NCI-H2029 treated with DMSO at 0.1 percent for 48 hours (cell line): ENCODE measurements at places on chromosomes 2 and 18.

DNA sequence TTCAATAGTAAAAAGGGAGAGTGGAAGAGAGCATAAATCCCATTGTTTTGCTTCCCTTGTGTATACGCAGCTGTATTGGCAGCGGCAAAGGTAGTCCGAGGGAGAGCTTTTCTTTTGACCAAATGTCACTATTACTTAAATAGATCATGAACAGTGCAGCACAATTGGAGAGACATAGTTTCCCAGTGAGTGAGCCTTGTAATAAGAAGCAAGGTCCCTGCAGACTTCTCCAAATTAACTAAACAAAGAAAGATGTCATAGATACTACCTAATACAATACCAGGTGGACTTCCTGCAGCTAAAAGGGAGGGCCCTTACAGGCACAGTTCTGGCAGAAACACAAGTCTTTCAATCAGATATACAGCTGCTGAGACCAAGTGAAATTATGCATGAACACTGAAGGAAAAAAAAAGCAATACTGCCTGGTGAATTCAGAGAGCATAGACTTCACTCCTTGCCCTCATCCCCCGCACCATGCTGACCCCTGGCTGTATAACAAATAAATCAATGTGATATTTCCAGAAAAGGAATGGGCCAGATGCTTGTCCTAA, 404.7 kb upstream of the CDH2 start:
- DNase-seq = no peak

- no peak for DNase-seq
Measured at GRCh38 chr2:195595825-195596224, 61.2 kb upstream of the SLC39A10 start.

GRCh38 chr18:37334631-37335408, 230.8 kb downstream of the CELF4 start:
- no peak for DNase-seq

- no peak for DNase-seq
Measured at GRCh38 chr2:26682155-26682554, 10.4 kb upstream of the KCNK3 start.

DNA sequence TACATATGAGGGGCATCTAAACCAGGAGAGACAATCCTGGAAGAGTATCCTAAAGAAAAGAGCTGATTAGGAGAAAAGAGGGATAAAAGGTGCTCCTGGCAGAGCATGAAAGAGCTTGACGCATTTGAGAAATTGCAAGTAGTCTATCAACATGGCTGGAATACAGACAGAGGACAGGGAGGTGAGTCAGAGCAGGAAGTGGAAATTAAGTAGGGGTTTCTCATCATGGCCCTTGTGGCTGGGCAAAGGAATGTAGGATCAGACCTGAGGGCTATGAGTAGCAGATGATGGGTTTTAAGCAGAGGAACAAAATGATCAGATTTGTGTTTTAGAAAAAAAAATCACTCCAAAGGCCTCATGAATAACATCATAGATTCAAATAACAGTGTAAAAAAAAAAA, 49.2 kb upstream of the UGP2 start:
- no peak for DNase-seq

DNA sequence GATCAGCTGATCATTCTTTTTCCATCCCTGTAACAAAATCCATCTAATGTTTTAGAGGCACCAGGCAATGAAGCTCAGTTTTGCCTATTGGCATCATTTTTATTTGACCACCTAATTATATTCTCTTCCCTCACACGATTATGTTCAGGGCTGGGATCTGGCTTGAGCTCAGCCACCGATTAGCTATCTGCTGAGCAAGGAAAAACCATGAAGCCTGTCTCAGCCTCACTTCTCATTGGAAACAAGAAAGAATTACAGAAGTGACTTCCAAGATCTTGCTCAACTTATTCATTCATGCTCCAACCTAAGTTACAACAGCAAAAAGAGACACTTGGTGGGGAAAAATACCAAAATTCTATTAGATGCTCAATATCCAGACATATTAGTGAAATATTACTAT, 139.0 kb upstream of the SH3BP4 start:
- no peak for DNase-seq

GRCh38 chr2:207676827-207677354, 34.5 kb upstream of the CCNYL1 start:
- no peak for DNase-seq
